AML-193 (cell line): ENCODE measurements at places on chromosomes 2 and 18.

GRCh38 chr2:217858519-217859491 lies 144.0 kb downstream of the TNS1 start:
- no peak for DNase-seq

GRCh38 chr18:47990981-47991380 lies 60.5 kb upstream of the SMAD2 start:
- DNase-seq, result no peak

- no peak for DNase-seq
Measured at GRCh38 chr2:43737855-43738254, 36.0 kb upstream of the DYNC2LI1 start.

- no peak for DNase-seq
Measured at GRCh38 chr2:74039611-74040010, 54.9 kb downstream of the TET3 start.

GRCh38 chr2:168037778-168038177 lies 209.6 kb downstream of the STK39 start:
- DNase-seq, result no peak

- DNase-seq, result no peak
Measured at GRCh38 chr2:178114462-178114861, 2.2 kb downstream of the RBM45 start.

- DNase-seq, result no peak
Measured at GRCh38 chr2:15177103-15177502, 384.0 kb downstream of the NBAS start.

DNA sequence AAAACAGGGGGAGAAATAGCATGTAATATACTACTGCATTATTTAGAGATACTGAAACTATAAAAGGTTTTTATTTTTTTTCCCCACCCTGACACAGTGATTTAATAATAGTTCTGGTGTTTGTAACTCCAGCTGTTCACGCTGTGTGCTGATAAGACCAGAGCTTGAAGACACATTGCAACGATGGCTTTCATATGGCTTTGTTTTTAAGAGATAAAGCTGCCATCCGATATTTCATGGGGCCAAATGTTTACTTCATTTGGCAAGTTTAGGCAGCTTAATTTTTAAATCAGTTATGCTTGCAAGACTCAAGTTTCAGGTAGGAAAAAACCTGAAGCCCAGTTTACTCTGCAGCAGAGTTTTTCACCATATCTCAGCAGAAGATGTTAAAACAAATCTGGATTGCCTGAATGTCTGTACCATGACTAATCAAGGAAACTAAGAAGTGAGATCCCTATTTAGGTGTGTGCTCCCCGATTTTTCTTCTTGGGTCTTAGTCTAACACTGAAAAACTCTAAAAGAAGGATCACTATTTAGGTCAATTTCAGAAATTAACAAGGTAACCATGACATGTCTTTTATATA lies 508.6 kb downstream of the PARD3B start:
- DNase-seq, result no peak

DNA sequence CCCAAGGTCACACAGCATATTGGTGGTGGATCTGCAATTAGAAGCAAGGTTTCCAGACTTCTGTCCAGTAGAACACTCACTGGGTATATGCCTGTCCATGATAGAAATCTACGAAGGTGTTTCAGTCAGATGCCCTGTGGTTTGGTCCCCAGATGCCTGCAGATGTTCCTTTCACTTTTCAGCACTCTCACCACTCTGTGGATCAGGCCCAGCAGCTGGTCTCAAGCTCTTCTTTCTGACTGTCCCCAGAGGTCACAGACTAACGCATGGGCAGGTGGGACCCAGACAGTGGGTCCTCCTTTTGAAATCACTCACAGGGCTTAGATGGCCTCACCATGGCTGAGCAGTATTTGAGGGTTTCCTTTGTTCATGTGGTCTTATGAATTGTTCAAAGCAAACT lies 376.5 kb downstream of the ALK start:
- no peak for DNase-seq

GRCh38 chr2:53827398-53828175 lies 32.2 kb downstream of the GPR75 start:
- no peak for DNase-seq
